Heart left ventricle (tissue), 16 donors: ENCODE measurements at places on chromosomes 2 and 18. TPM values are rescaled to one million over a fixed set of nuclear protein-coding genes. Genes with fewer than 3 reads are reported as not detected.

Gene APOB
- polyA plus RNA-seq, result 2.3 TPM

DNA sequence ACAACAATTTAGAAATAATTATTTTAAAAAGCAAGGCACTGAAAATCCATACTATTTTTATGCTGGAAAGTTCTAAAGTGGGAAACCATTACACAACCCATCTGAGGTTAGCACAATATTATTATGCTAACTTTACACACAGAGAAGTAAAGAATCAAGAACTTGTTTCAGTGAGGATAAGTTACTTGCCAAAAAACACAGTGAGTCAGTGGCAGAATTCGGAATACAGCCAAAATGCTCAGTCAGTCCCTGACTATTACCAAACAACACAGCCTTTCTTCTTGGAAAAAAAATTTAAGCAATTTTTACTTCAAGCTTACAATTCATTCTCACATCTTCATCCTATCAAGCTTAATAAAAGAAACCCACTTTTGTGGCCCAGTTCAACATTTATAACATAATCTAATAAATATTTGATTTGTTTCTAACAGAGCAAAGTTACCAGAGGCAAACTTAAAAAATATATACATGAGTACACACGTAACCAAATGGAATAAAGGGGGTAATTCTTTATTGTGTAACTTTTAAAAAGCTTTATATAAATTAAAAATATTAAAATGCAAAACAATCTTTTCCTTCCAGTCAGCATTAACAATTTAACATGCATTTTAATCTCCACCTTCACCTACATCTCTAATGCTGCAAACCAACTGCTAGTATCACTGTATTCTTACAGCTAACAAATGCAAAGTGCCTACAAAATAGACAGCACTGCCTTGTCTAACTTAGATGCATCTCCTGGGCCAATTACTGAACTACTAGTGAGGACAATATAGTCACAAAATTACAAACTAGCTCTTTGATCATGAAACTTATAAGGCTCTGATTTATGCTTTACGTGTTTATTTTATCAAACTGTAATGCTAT is 55.2 kb downstream of the CCDC88A start:
- DNase-seq, result no peak

Gene OR6B2
- polyA plus RNA-seq, result not detected

Gene TWIST2
- 1.4 TPM for polyA plus RNA-seq

Gene NPPC
- polyA plus RNA-seq, result 2.7 TPM

GRCh38 chr2:103364177-103364576 is 602.3 kb downstream of the TMEM182 start:
- no peak for DNase-seq

DNA sequence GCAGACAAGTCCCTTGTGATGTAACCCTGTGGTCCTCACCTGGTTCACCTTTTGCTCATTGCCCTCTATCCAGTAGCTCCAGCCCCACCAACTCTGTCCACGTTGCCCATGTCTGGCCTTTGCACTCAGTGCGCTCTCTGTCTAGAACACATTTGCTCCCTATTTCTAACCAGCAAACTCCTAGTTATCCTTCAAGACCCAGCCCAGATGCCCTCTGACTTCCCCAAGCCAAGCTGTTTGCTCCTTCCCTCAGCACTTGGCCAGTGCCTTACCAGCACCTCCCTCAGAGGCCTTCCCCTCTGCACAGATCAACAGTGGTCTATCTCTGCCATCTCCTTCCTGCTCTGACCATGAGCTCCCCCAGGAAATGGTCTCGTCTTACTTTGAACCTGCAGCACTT is 137.7 kb downstream of the DYSF start:
- no peak for DNase-seq
